ENCODE measurements at places on chromosomes 5 and 9.

GRCh38 chr9:135040892-135041291 lies 46.6 kb upstream of the OLFM1 start:
- DNase-seq = no peak

DNA sequence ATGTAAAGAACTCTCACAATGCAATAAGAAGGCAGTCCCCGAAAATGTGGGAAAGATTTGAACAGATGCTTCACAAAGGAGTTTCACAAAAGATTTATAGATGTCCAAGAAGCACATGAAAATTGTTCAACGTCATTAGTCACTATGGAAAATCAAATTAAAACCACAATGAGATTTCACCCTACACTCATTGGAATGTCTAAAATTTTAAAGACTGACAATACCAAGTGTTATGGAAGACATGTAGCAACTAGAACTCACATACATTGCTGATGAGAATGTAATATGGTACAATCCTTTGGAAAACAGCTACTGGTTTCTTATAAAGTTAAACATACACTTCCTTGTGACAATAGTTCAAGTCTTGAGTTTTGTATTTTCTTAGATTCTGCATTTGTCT lies 11.0 kb upstream of the RECK start:
- no peak for DNase-seq

GRCh38 chr5:157947156-157947555 lies 88.2 kb upstream of the CLINT1 start:
- DNase-seq = no peak

DNA sequence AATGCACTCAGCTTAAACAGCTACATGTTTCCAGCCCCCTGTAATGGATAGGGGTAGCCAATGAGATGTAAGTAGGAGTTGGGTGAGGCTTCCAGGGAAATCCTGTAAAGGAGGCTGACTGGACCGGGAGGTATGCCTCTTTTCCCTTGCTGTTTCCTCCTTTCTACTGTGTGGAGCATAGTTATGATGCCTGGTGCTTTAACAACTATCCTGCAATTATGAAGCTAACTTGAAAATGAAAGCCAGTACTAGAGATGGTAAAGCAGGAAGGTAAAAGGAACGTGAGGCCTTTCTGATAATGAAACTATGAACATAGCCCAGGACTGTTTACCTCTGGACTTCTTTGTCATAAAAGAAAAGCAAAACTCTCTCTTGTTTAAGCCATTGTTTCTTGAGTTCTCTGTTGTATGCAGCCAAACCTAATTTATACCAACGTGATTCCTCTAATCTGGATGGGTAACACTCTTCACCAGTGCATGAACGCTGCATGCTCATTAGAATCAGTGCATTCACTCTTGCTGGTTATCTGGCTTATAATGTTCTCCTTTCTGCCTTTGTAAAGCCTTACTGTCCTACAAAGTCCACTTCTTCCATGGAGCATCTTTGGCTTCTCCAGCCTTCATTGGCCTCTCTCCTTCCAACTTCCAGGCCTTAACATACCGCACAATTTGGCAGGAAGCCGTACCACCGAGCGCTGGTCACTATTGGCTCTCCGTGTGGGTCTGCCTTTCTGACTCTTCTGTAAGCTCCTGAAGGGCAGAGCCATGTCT lies 8.3 kb upstream of the ARHGEF28 start:
- DNase-seq = no peak

DNA sequence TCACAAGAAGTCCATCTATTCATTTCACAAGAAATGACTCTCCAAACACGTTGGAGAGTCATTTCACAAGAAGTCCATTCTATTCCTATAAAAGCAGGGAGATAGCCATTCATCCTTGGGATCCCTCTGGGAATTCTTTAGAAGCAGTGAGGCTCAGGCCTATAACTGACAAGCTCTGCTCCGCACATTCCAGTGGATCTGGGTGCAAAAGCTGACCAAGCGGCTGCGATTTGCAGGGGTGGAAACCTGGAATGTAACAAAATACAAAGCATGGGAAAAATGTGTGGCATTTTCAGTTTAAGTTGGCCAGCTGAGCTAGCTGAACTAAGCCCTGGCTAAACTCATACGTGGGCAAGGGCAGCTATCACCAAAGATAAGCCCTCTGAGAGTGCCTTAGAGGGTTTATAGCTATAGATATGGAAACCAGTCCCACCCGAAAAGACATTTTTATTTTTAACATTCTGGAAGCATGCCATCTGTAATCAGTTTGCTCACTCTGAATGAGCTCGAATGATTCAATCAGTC lies 8.7 kb downstream of the TAS2R1 start:
- no peak for DNase-seq

DNA sequence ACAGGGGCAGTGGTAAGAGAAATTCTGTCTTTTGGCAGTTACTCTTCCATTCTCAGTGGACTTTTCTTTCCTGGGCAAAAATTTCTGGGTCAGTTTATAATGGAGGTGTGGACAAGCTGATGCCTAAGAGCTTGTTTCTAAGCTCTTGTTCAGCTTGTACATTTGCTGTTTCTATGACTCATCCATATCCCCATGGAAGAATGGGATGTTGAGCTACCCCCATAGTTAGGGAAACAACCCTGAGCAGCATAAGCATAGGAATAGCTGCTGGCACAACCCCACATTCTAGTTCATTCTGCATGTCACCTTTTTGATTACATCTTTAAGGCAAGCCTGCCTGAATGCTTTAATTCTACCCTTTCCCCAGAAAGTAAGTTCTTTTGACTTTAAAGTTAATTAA lies 173.3 kb downstream of the PSAT1 start:
- DNase-seq = no peak

GRCh38 chr5:231661-232060 lies 13.5 kb downstream of the SDHA start:
- no peak for DNase-seq

DNA sequence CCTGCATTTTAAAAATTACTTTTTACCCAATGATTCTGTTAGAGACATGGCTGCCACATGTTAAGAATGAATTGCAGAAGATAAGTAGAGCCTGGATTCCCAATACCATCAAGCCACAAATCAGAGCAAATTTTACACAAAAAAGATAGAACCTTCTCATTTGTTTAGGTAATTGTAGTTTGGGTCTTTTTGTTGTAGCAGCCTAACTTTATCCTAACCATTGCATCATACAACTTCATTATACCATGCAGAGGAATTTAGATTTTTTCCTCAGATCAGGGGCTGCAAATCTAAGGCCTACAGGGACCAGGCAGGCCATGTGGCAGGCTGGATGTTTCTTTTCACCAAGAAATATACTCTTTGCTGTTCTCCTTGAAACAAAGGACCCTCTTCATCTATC lies 34.6 kb downstream of the NKX2-5 start:
- DNase-seq = no peak

DNA sequence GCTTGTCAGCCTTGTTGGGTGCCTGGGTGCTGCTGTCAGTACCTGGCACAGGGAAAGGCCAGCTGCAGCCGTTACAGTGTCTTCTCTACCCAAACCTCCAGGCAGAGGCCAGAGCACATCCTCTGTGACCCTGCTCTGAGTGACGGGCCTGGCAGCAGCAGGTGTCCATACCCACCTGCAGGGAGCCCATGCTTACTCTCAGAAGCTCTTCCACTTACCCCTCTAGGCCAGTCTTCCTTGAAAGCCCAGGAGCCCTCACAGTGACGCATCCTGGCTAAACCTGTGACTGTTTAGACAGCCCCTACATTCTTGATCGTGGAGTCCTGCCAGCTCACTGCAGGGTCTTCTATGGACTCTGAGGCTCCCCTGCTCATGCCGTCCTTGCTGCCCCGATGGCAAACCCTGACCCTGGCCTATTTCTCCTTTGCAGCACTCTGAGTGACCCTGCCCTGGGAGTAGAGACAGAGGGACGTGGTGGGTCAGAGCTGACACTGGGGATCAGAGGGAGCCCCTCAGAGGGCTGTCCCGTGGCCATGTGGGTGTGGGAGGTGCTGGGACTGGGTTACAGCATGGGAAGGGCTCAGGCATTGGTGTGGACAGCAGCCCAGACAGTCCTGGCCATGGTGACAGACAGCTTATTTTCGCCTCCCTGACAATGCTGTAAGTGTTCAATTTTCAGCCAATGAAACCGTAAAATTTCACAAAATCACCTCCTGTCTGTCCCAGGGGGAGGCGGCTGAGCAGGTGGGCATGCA lies 67.6 kb upstream of the RNF130 start:
- no peak for DNase-seq

Data from NCI-H1092 (cell line).